ENCODE measurements at places on chromosomes 7 and 10.

DNA sequence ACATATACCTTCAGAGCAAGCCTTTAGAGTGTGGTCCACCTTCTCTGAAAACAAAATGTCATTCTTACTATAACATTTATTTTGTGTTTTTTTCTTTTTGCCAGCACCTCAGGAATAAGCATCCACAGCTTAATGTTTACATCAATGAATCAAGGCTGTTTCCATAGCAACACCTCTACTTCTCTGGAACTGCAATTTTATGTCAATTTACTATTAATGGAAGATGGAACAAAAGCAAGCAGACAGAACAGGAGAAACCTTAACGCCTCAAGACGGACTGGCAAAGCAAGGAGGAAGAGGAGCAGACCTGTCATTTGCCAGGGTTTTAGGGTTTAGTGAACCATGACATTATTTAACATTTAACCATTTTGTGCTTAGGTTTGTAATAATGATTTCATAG lies 63.1 kb downstream of the PRR15 start:
- DNase-seq, result no peak

GRCh38 chr7:96959135-96959534 lies 46.2 kb upstream of the DLX6 start:
- no peak for DNase-seq

- DNase-seq, result no peak
These were observed 60.3 kb upstream of the C1GALT1 start for GRCh38 chr7:7122033-7122478.

- no peak for DNase-seq
These were observed 281.4 kb upstream of the NFE2L3 start for GRCh38 chr7:25870574-25870973.

DNA sequence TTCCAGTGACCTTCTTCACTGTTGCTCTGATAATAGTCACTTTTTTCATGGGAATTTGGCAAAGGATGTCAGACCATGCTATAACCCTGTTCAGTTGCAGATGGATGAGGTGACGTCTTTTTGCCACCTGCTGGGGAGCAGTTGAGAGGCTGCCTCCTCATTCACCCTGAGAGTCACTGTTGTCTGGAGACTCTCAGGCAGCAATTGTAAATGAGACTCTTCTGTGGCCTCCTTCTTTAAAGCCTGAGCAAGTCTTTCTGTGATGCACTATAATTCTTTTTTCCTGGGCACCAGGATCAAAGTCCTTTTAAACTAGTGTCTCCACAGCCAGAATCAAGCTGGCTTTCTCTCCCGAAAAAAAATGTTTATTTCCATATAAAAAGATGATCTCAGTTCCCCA lies 345.1 kb downstream of the ARL4A start:
- DNase-seq, result no peak

DNA sequence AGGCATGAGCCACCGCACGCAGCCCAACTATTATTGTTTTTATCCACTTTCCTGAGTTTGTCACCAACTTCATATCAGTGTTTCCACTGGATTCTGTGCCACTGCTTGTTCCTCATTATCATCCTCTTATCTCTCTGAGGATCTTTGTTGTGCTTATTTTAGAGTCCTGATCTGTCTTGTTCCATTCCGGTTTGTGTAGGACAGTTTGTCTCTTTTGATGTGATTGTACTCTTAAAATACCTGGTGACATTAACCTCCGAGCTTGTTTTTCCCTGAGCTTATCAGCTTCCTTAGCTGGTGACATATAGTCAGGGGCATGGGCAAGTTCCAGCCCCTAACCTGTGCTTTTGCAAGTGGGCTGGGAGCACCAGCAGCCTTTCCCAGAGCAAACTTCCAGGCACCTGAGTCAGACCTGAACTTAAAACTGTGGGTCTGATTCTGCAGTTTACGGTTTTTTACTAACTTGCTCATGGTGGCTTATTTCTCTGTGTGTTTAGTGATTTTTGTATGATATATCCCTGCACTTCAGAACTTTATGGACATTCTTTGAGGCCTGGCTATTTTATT lies 23.1 kb upstream of the FMC1 start:
- peak; percentile 22 for DNase-seq

Data from H1 (cell line).